Stimulated activated CD4-positive, alpha-beta T cell treated with anti-CD3 and anti-CD28 coated beads, Interleukin-12 subunit alpha, Interleukin-12 subunit beta, amount 100 ng/mL, for 48 hours (primary cell): ENCODE measurements at places on chromosomes 5 and 9.
A peak's percentile ranks its signal among the peaks of the same experiment; 100 is the strongest.

DNA sequence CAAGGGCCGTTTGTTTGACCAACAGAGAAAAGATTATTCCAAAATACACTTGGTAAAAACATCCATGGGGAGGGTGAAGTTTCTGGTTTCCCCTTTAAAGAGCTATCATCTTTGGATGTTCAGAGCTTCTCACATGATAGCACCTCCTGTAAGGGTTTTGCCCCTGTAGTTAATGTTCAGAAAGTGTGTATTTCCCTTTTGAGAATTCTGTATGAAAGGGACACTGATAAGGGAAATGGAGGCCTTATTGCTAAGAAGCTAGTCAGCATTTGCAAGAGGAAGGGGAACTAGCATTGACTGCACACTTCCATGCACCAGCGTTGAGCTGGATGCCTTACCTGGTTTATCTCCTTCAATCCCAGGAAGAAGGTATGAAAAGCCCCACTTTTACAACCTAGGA lies 31.5 kb upstream of the C5orf58 start:
- no peak for DNase-seq

- no peak for DNase-seq
These were observed 84.0 kb upstream of the SLC25A48 start for GRCh38 chr5:135750506-135750905.

DNA sequence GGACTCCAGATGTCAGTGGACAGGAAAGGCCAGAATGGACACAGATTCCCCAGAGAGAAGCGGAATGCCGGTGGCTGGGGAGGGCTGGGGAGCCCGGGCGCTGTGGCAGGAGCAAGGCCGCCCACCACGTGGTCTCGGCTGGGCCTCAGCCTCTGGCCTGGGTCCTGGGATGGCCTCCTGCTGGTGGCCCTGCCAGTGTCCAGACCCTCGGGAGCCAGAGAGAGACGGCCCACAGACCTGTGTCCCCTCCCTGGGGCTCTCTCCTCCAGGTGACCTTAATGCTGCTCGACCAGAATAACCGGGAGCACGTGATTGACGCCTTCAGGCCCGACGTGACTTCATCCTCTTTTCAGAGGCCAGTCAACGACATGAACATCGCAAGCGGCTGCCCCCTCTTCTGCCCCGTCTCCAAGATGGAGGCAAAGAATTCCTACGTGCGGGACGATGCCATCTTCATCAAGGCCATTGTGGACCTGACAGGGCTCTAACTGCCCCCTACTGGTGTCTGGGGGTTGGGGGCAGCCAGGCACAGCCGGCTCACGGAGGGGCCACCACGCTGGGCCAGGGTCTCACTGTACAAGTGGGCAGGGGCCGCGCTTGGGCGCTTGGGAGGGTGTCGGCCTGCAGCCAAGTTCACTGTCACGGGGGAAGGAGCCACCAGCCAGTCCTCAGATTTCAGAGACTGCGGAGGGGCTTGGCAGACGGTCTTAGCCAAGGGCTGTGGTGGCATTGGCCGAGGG lies 19.0 kb downstream of the FBXW5 start:
- no peak for DNase-seq

- DNase-seq = peak; percentile 55
These were observed 10.6 kb upstream of the PPP1R26 start for GRCh38 chr9:135468854-135469521.

DNA sequence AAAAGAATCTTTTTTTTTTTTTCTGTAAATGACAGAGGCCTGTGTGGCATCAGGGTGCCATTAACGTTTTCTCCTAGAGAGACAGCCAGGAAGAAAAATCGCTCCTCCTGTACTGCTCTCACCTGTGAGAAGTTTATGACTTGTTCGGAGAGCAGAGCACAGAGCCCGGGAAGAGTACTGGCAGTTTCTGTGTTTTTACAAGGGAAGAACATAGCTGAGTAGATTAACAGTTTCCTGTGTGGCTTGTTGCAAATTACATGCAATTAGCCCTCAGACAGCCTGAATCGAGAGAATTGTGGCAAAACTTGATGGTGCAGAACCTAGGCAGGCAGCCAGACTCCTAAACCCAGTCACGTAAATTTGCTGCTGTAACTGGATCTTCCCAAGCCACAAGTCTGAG lies 32.1 kb downstream of the PRKACG start:
- no peak for DNase-seq

GRCh38 chr9:37004424-37004935 lies 29.6 kb downstream of the PAX5 start:
- DNase-seq = no peak

- no peak for DNase-seq
These were observed 35.9 kb upstream of the RANBP3L start for GRCh38 chr5:36337597-36337996.

GRCh38 chr5:179331591-179332375 lies 13.5 kb downstream of the ADAMTS2 start:
- no peak for DNase-seq
